ENCODE measurements at places on chromosomes 12 and 14. TPM values are rescaled to one million over a fixed set of nuclear protein-coding genes. Genes with fewer than 3 reads are reported as not detected.
A peak's percentile ranks its signal among the peaks of the same experiment; 100 is the strongest.

- H3K27me3 ChIP-seq, result peaks cover 9% of the 10 kb centered on the region
- H3K27ac ChIP-seq, result no peak overlapping the region
- peak; percentile 61 for DNase-seq
- H3K4me1 ChIP-seq, result no peaks in the 10 kb centered on the region
These were observed 23.8 kb downstream of the SPTB start for GRCh38 chr14:64855721-64856528.

GRCh38 chr14:68584786-68585185 lies 208.1 kb downstream of the ZFP36L1 start:
- H3K27ac ChIP-seq, result no peak overlapping the region
- no peaks in the 10 kb centered on the region for H3K27me3 ChIP-seq
- H3K4me1 ChIP-seq, result peaks cover 11% of the 10 kb centered on the region
- DNase-seq, result no peak
- no peaks in the 10 kb centered on the region for H3K36me3 ChIP-seq

GRCh38 chr14:74504412-74504811 lies 10.8 kb downstream of the ISCA2 start:
- H3K36me3 ChIP-seq, result no peaks in the 10 kb centered on the region
- H3K27me3 ChIP-seq, result no peaks in the 10 kb centered on the region
- DNase-seq, result no peak
- H3K4me1 ChIP-seq, result no peaks in the 10 kb centered on the region
- H3K27ac ChIP-seq, result no peak overlapping the region

DYRK4 gene
- total RNA-seq, result 35.0 TPM

CALCOCO1 gene
- total RNA-seq, result 74.8 TPM
